ENCODE measurements at places on chromosomes 12 and 14.

GRCh38 chr14:44961151-44961553 lies 595 bp downstream of the KLHL28 start:
- no peak for DNase-seq

DNA sequence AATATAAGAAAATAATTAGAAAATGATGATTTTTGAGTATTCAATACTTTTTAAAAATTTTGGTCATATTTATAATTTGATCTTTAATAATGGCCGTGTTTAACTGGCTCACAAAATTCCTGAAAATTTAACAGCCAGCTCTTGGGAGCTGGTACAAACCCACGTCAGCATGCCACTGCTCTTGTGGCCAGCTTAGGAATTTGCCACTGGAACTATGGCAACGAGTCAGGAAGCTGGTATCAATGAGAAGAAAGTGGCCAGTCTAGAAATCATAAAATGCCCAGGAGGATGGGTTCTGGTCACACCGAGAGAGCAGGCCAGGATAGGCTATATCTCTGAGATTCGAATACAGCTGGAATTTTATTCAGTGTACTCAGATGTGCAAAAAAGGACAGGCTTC lies 72.2 kb upstream of the PLEKHG3 start:
- no peak for DNase-seq

GRCh38 chr14:52023518-52023917 lies 34.2 kb downstream of the RTRAF start:
- DNase-seq: no peak

GRCh38 chr12:43370263-43370662 lies 181.7 kb downstream of the ADAMTS20 start:
- no peak for DNase-seq

- DNase-seq: no peak
These were observed 2.2 kb upstream of the PPTC7 start for GRCh38 chr12:110585231-110585799.

GRCh38 chr12:127487031-127487430 lies 779.9 kb upstream of the TMEM132C start:
- DNase-seq: no peak
